ENCODE measurements at places on chromosomes 7 and 10.

- DNase-seq, result no peak
- H3K4me1 ChIP-seq, result no peaks in the 10 kb centered on the region
- no peaks in the 10 kb centered on the region for H3K27me3 ChIP-seq
- H3K36me3 ChIP-seq, result no peaks in the 10 kb centered on the region
- H3K4me3 ChIP-seq, result no peak overlapping the region
- no peak overlapping the region for H3K27ac ChIP-seq
Measured at GRCh38 chr10:17443707-17444387, 10.5 kb downstream of the ST8SIA6 start.

DNA sequence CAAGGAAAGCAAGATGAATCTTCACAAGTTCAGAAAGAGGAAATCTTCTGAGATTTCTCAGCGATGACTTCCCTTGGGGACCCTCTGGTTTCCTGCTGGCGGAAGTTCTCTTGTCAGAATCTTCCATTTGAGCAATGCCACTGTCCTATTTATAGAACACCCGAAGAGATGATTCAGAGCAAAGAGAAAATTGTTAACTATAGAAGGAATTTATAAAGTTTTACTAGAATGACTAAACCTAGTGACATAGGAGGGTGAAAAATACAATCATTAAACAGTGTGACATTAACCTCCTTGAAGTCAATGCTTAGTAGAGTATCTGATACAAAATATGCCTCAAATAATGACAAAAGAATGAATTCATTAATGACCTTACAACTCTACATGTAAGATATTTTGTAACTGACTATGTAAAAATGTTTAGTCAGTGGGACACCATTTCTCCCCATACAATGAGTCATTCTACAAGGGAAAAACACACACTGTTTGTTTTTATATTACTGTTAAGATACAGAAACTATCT lies 206.5 kb upstream of the CNTNAP2 start:
- no peaks in the 10 kb centered on the region for H3K36me3 ChIP-seq
- DNase-seq, result no peak
- no peaks in the 10 kb centered on the region for H3K27me3 ChIP-seq
- H3K4me1 ChIP-seq, result no peaks in the 10 kb centered on the region

GRCh38 chr10:130175074-130175473 lies 38.9 kb downstream of the GLRX3 start:
- no peak for DNase-seq
- no peaks in the 10 kb centered on the region for H3K4me1 ChIP-seq
- no peak overlapping the region for H3K27ac ChIP-seq
- H3K36me3 ChIP-seq, result peaks cover 24% of the 10 kb centered on the region
- H3K27me3 ChIP-seq, result no peaks in the 10 kb centered on the region

GRCh38 chr7:125061-125475 lies 67.3 kb upstream of the FAM20C start:
- H3K36me3 ChIP-seq, result no peaks in the 10 kb centered on the region
- H3K27ac ChIP-seq, result no peak overlapping the region
- H3K4me3 ChIP-seq, result no peak overlapping the region
- peaks cover 20% of the 10 kb centered on the region for H3K4me1 ChIP-seq
- H3K27me3 ChIP-seq, result no peaks in the 10 kb centered on the region

- H3K4me3 ChIP-seq, result no peak overlapping the region
- H3K27me3 ChIP-seq, result no peaks in the 10 kb centered on the region
- H3K4me1 ChIP-seq, result peaks cover 68% of the 10 kb centered on the region
- H3K27ac ChIP-seq, result peak overlapping the region; percentile 98
- no peaks in the 10 kb centered on the region for H3K36me3 ChIP-seq
Measured at GRCh38 chr10:132417957-132418441, 21.0 kb downstream of the PWWP2B start.

- no peaks in the 10 kb centered on the region for H3K27me3 ChIP-seq
- H3K36me3 ChIP-seq, result no peaks in the 10 kb centered on the region
- H3K27ac ChIP-seq, result no peak overlapping the region
- peaks cover 63% of the 10 kb centered on the region for H3K4me1 ChIP-seq
- no peak overlapping the region for H3K4me3 ChIP-seq
- peak; percentile 49 for DNase-seq
Measured at GRCh38 chr7:139682136-139683013, 95.4 kb downstream of the HIPK2 start.

- H3K4me3 ChIP-seq, result no peak overlapping the region
- no peaks in the 10 kb centered on the region for H3K27me3 ChIP-seq
- H3K27ac ChIP-seq, result no peak overlapping the region
- no peaks in the 10 kb centered on the region for H3K36me3 ChIP-seq
- no peaks in the 10 kb centered on the region for H3K4me1 ChIP-seq
- DNase-seq, result no peak
Measured at GRCh38 chr7:147510923-147511322, 1079.6 kb upstream of the C7orf33 start.

GRCh38 chr7:101218236-101219125 lies 516 bp downstream of the ZNHIT1 start:
- H3K27ac ChIP-seq, result peak overlapping the region; percentile 93
- peak overlapping the region; percentile 84 for H3K4me3 ChIP-seq
- peak; percentile 34 for DNase-seq
- peaks cover 15% of the 10 kb centered on the region for H3K36me3 ChIP-seq
- H3K27me3 ChIP-seq, result no peaks in the 10 kb centered on the region

GRCh38 chr10:100805543-100806355 lies 60.4 kb downstream of the PAX2 start:
- no peaks in the 10 kb centered on the region for H3K36me3 ChIP-seq
- no peaks in the 10 kb centered on the region for H3K4me1 ChIP-seq
- H3K27ac ChIP-seq, result no peak overlapping the region
- H3K4me3 ChIP-seq, result no peak overlapping the region
- DNase-seq, result no peak

DNA sequence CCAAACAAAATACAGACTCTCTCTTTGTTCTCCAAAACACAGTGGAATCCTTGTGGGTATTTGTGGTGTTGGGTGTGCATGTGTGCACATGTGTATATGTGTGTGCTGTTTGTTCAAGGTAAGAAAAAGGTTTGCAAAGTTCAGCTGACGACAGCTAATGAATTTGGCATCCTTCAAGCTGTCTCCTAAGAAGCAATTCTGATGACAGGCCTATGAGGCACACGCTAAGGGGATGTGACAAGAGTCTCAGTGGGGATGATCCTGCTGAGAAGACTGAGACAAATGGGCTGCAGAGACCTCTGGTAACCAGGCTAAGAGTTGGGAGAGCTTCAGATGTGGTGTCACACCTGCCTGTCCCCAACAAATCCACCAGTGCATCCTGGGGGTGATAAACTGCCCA lies 26.5 kb upstream of the CELF2 start:
- DNase-seq, result no peak
- no peaks in the 10 kb centered on the region for H3K4me1 ChIP-seq
- no peaks in the 10 kb centered on the region for H3K36me3 ChIP-seq
- H3K27ac ChIP-seq, result no peak overlapping the region
- H3K4me3 ChIP-seq, result no peak overlapping the region

GRCh38 chr10:91349381-91349780 lies 60.8 kb upstream of the HECTD2 start:
- no peak for DNase-seq
- H3K4me1 ChIP-seq, result no peaks in the 10 kb centered on the region
- H3K36me3 ChIP-seq, result no peaks in the 10 kb centered on the region

- no peaks in the 10 kb centered on the region for H3K4me1 ChIP-seq
- H3K4me3 ChIP-seq, result no peak overlapping the region
Measured at GRCh38 chr10:106720683-106721082, 443.8 kb downstream of the SORCS1 start.

DNA sequence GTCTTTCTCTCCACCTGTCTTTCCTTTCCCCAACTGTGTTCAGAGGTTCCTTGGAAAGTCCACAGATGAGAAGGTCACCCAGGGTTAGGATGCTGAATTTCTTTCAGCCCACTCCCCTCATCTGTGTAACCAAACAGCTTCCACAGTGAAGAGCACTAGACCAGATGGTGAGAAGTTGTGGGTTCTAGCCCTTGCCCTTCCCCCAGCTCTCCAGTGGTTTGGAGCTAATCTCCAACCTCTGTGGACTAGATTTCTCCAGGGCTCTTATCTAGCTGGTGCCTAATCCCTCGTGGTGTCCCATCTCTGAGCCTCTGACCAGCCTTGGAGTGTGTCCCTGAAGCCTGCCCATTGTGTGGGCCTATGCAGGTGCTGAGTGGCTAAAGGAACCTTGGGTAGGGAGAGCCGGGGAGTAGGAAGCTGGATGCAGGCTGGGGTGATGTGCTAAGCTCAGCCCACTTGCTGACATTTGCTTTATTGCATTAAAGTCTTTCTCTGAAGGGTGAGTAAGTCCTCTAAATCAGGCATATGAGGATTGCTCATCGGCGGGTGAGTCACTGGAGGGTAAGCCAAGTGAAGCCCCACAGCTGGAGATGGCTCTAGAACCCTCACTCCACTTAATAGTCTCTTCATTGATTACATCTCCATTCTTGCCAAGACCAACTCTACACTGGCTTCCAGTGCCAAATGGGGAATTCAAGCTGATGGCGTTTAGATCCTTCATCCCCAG lies 14.9 kb downstream of the DUSP5 start:
- no peaks in the 10 kb centered on the region for H3K27me3 ChIP-seq
- H3K36me3 ChIP-seq, result peaks cover 11% of the 10 kb centered on the region
- H3K27ac ChIP-seq, result no peak overlapping the region
- H3K4me3 ChIP-seq, result no peak overlapping the region
- no peak for DNase-seq
- no peaks in the 10 kb centered on the region for H3K4me1 ChIP-seq

DNA sequence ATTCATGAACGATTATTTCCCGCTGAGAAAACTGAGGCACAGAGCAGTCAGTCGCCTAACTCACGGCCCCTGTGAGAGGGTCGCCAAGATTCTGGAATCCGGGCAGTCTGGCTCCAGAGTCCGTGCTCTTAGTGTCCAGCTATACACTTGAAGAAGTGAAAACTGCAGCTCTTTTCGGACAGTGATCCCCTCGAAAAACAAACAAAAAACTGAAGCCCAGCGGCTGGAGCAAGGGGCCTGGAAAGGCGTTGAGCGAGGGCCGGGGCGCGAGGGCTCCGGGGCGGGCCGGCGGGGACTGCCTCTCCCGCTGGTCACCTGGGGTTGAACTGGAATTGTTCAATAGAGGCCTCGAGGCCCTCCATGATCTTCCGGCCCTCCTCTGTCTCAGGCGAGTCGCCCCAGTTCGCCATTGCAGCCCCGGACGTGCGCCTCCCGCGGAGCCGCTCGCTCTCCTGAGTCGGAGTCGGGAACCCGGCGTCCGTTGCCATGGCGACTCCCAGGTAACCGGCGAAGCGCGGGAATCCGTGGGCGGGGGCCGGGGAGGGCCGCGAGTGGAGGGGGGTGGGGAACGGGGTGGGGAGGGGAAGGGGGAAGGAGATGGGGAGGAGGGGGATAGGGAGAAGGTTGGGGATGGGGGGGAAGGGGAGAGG lies 881 bp downstream of the C10orf67 start:
- H3K36me3 ChIP-seq, result no peaks in the 10 kb centered on the region
- H3K4me3 ChIP-seq, result peak overlapping the region; percentile 42
- no peaks in the 10 kb centered on the region for H3K4me1 ChIP-seq
- DNase-seq, result peak; percentile 86
- H3K27ac ChIP-seq, result no peak overlapping the region

DNA sequence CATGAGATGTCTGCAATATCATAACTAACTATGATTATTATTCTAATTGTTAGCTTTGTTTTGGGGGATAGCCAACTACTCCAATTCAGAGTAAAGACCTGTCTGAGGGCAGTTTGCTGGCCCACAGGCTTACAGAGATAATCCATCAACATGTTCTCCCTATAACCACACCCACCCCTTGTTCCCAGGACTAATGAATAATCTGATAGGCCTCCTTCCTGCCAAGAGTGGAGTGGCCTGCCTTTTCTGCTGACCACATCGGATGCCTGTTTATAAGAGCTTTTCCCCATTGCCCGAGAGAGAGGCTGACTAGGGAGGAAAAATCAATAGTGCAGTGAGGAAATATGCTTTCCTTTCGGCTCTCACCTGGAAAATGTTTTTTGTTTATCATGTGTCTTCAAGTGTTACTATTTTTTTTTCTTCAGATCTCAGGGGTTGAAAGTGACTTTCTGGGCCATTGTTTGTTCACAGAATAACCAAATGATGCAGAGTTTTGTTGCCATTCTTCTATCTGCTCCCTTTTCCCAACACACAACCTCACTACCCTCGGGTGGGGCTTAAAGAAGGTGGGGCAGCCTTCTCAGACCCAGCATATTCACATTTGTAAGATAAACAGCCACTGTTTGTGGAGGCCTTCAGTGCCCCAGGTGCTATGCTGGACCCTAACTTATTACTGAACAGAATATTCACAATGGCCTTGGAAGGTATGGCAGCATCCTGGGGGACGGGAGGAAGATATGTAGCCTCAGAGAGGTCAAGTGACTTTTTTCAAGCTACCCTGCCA lies 38.4 kb downstream of the PLPP4 start:
- H3K27ac ChIP-seq, result no peak overlapping the region
- H3K4me1 ChIP-seq, result no peaks in the 10 kb centered on the region
- no peaks in the 10 kb centered on the region for H3K27me3 ChIP-seq
- no peak overlapping the region for H3K4me3 ChIP-seq
- DNase-seq, result no peak

DNA sequence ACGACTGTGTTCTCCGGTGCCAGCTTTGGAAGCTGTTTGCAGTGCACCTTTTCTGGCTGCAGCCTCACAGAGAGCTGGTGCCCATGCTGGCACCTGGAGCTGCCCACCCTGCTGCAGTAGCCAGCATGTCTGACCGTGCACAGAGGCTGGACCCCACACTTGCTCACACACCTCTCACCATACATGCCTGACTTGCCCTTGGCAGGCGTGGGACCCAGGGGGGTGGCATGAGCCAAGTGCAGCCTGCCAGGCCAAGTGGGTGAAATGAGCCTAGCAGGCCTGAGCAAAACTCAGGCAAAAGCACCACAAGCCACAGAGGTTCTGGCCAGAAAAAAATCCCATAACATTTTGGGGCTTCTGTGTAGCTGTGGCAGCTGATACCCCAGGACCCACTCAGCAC lies 258.8 kb downstream of the XPNPEP1 start:
- H3K4me3 ChIP-seq, result no peak overlapping the region
- H3K27me3 ChIP-seq, result no peaks in the 10 kb centered on the region
- H3K27ac ChIP-seq, result no peak overlapping the region
- no peak for DNase-seq
- no peaks in the 10 kb centered on the region for H3K36me3 ChIP-seq
- H3K4me1 ChIP-seq, result no peaks in the 10 kb centered on the region

GRCh38 chr10:52639652-52640051 lies 132.9 kb downstream of the MBL2 start:
- H3K27ac ChIP-seq, result no peak overlapping the region
- no peaks in the 10 kb centered on the region for H3K36me3 ChIP-seq
- no peak for DNase-seq

GRCh38 chr10:75187961-75188426 lies 22.6 kb upstream of the VDAC2 start:
- no peak overlapping the region for H3K4me3 ChIP-seq
- peak overlapping the region; percentile 1 for H3K27ac ChIP-seq
- DNase-seq, result peak; percentile 57
- no peaks in the 10 kb centered on the region for H3K36me3 ChIP-seq
- H3K4me1 ChIP-seq, result peaks cover 29% of the 10 kb centered on the region
- no peaks in the 10 kb centered on the region for H3K27me3 ChIP-seq

- no peak overlapping the region for H3K27ac ChIP-seq
- no peak for DNase-seq
- no peak overlapping the region for H3K4me3 ChIP-seq
- no peaks in the 10 kb centered on the region for H3K36me3 ChIP-seq
- H3K4me1 ChIP-seq, result no peaks in the 10 kb centered on the region
Measured at GRCh38 chr10:75057680-75058079, 53.8 kb upstream of the SAMD8 start.

GRCh38 chr7:29612596-29612995 lies 49.0 kb downstream of the PRR15 start:
- H3K4me1 ChIP-seq, result no peaks in the 10 kb centered on the region
- H3K4me3 ChIP-seq, result no peak overlapping the region
- H3K27ac ChIP-seq, result no peak overlapping the region
- H3K27me3 ChIP-seq, result no peaks in the 10 kb centered on the region

- no peaks in the 10 kb centered on the region for H3K36me3 ChIP-seq
- no peaks in the 10 kb centered on the region for H3K4me1 ChIP-seq
- no peak overlapping the region for H3K4me3 ChIP-seq
- H3K27me3 ChIP-seq, result no peaks in the 10 kb centered on the region
- H3K27ac ChIP-seq, result no peak overlapping the region
Measured at GRCh38 chr10:131430716-131431412, 119.3 kb upstream of the TCERG1L start.
